ENCODE measurements at places on chromosomes 11 and 22.

DNA sequence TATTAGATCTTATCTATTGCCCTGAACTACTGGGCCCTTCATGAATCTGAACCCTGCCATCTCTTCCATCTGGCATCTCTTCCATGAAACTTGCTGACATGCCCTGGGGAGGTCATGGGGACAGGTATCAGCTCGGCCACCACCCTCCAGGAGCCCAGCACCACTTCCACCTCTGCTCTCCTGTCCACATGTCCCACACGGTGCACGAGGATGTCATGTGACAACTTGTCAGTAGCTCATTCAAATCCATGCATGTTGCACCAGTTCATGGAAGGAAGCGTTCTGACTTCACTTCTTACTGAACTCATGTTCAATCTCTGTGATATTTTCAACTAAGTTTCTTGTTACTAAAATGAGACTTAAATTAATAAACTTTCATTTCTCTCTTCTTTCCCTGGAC lies 16.6 kb downstream of the YPEL1 start:
- DNase-seq: no peak

- no peak for DNase-seq
Measured at GRCh38 chr11:8006349-8006977, 19.3 kb downstream of the EIF3F start.

- no peak for DNase-seq
Measured at GRCh38 chr22:30822216-30823014, 127.7 kb downstream of the OSBP2 start.

GRCh38 chr11:12122083-12122482 lies 11.7 kb downstream of the MICAL2 start:
- DNase-seq: no peak

DNA sequence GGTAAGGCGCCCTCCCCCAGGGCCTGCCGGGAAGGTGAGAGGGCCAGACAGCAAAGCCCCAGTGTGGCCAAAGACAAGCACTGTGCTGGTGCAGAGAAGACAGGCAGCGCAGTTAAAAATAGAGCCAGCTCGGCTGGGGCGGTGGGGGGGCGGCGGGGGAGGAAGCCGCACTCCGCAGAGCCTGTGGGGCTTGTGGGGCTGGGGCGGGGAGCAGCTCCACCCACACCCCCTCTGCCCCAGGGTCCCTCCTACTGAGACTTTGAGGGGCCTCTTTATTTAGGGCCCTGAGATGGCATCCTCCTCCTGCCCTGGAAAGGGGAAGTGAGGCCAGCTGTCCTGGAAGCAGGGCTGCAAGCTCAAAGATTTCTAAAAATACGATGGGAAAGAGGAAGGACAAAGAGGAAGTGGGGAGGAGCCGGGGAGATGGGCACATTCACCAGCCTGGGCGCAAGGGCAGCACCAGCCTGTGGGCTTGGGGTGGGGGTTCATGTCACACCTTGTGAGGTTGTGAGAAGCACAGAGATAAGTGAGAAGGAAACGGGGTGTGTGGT lies 2.6 kb downstream of the CYTH4 start:
- peak; percentile 94 for DNase-seq

All from spleen (tissue), 13 donors.